Stimulated activated CD4-positive, alpha-beta T cell treated with anti-CD3 and anti-CD28 coated beads, TNF-alpha, amount 100 ng/mL, for 48 hours (primary cell): ENCODE measurements at places on chromosomes 12 and 14.

DNA sequence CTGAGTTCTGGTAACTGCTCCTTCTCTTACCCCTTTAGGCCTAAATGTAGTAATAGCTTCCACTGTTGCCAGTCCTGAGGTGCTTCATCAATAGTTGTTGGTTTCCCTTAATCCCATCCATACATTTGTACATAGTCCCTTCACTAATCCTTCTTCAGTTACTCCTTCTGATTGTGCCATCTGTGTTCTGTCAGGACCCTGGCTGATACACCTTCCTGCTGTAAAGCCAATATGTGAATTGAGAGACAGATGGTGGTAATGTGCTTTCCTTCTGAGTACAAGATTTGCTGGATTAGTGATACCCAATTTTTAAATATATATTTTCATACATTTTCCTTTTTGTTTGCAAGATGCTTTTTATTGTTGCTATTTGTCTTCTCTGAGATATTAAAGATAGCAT is 66.4 kb downstream of the OTOGL start:
- DNase-seq: no peak

GRCh38 chr12:24034160-24034559 is 84.7 kb upstream of the SOX5 start:
- DNase-seq: no peak

DNA sequence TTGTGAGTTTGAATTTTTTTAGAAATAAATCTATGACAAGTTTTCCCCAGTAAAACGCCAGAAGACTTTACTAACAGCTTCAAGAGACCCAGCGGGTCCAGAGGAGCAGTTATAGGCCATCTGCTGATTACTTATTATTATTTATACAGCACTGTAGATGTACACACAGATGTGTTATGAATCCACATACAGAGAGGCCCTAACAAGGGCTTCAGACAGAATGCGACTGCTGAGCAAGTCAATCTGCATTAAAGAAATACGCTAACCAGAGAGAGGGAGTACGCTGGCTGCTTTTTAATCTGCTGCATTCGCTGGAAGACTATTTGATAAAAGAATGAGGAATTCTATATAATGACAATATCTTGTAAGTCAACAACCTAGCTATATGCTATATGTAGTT is 32.5 kb downstream of the ATF7 start:
- no peak for DNase-seq

GRCh38 chr14:60189923-60190840 is 25.0 kb upstream of the DHRS7 start:
- no peak for DNase-seq

GRCh38 chr12:6584293-6584692 is 16.2 kb upstream of the NOP2 start:
- no peak for DNase-seq

DNA sequence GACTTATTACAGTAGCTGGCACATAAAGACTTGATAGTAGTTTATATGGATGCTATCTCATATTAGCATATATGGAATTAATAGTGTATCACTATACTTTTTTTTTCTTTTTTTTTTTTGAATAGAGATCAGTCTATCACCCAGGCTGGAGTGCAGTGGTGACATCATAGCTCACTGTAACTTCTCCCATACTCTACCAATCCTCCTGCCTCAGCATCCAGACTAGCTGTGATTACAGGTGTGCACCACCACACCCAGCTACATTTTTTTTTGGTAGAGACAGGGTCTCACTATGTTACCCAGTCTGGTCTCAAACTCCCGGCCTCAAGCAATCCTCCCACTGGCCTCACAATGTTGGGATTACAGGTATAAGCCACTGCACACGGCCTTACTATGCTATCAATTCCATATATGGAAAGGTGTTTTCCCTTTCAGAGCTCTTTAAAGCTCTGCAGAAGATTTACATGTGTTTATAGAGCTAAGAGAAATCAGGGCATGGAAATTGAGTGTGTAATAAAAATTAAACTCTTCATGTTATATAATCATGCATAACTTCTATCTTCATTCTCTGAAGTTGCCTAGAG is 1.8 kb upstream of the TBK1 start:
- no peak for DNase-seq

GRCh38 chr12:31797230-31797872 is 68.5 kb upstream of the AMN1 start:
- DNase-seq: peak; percentile 6

DNA sequence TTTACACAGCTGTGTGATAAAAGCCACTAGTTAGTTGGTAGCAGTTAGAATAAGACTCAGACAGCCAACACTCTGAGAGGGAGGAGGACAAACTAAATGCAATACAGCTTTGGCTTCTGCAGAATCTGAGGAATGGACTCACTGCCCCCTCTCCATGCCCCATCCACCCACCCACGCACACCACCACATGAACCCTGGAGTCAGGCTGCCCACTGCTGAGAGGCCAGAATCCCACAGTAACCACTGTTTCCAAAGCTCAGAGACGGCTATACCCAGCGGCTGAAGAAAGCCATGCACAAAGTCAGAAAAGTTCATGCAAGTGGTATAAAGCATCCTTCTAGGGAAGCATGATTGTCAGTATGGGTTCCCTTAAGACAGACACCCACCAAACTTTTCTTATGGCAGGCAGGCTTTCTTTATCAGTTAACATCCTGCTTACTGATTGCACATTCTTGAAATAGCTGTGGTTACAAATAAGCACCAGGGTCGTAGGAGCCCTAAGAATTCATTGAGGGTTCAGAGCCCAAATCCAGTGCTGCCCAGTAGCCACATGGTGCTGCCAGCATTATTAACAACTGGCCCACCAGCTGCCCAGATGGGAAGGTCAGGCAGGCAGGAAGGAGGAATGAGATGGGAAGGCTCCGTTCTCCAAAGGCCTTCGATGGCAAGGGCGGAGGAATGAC is 61.5 kb downstream of the NT5DC3 start:
- DNase-seq: no peak

DNA sequence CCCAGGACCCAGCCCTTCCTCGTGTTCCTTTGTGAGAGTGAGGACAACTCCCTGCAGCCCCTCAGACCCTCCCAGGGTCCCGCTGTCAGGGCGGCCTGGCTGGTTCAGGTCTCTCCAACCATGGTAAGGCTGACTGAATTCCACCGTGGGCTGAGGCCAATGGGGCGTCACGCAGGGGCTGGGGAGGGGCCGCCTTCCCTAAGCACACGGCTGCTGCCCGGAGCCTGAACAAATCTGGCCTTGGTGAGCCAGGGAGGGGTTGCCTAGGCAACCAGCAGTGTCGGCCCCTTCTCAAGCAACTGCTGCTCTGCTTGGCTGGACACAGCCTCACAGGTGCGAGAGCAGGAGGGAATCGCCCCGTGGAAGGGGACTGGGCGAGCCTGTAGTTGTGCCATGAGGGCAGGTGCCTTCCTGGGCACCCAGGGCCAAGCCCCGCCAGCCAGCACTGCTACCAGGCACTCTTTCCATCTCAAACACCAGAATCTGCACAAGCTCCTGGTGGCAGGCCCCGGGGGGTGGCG is 37.0 kb upstream of the GALNT9 start:
- DNase-seq: no peak

- no peak for DNase-seq
These were observed 62.3 kb downstream of the MGAT4C start for GRCh38 chr12:86193931-86194330.

- DNase-seq: no peak
These were observed 9.4 kb downstream of the INF2 start for GRCh38 chr14:104698688-104699425.

DNA sequence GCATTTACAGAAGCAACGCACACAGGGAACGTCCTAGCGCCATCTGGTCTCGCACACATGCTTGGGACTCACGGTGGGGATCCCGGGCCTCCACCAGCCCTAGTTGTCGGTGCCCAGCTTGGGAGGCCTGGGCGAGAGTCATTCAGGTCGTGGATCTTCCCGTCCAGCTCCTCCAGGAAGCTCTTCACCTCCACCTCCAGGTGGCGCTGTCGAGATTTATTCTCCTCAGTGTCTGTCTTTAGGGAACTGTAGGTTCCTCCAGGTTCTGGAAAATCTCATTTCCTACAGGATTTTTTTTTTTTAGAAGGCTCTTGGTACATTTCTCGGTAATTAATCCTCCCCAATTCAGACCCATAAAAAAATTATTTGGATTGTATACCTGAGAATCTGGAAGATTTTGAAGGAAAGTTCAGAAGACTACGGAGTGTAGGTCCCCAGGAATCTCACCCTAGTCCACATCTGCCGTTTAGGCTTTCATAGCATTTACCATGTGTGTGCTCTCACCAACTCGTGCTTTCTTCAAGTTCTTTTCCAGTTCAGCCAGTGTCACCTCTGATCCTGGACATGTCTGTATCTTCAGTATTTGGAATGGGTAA is 910.0 kb downstream of the TMEM121 start:
- DNase-seq: peak; percentile 29

GRCh38 chr14:69133206-69134125 is 19.5 kb downstream of the DCAF5 start:
- DNase-seq: no peak

- no peak for DNase-seq
These were observed 212.2 kb downstream of the KIF26A start for GRCh38 chr14:104350463-104351185.

- DNase-seq: no peak
These were observed 996 bp downstream of the SSPN start for GRCh38 chr12:26196421-26196716.

- DNase-seq: no peak
These were observed 156.5 kb upstream of the EEA1 start for GRCh38 chr12:93085383-93086287.

DNA sequence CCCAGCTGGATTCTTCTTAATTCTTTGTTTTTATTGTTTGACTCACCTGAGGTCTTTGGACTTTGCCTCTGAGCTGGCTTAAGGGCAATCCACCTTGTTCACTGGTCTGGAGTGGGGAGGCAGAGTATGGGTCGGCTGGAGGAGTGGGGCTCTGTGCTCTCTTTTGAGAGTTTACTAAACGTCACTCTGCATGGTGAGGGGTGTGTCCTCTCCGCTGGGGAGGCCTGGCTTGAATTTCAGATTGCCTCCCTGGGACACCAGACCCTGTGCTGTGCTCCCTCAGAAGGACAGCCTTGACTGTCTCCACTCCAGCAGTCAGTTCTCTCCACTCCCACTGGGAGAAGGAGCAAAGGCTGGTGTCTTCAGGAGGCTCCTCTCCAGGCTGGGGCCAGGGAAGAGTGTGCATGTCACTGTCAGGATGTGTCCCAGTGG is 1.9 kb upstream of the MTA1 start:
- no peak for DNase-seq

DNA sequence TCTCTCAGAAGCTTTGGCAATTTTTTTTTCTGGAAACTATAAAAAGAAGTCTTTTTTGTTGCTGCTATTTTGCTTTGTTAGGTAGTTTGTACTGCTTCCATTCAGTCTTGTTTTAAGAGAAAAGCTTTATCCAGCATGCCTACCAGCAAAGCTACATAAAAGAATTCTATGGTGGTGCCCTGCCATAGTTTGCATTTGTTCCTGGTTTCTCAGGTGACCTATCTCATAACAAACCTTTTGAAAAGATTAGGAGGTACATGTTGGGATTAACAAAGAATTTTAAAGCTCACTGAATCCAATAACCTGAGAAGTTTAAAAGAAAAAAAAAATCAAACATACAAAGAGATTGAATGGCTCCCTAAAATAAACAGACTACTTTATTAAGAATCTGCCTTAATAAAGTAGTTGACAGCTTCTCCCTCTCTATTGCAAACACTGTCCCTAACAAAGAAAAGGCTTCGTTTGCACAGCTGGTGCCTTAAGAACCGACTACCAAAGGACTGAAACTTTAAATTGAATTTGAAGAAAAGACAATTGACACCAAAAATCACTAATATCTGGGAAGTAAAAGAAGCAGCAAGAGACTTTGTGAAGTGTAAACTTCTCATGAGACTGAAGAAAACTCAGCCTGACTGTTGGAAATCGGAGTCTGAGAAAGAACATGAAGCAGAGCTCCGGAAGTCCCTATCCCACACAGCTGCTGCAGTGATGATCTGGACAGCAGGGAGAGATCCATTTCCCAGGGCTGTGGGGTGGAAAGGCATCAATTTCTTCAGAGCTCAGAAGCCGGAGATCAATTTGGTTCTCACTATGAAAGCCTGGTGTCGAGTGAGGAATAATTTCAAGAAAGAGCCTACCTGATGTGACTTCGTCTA is 102.7 kb upstream of the PLEKHA5 start:
- no peak for DNase-seq

DNA sequence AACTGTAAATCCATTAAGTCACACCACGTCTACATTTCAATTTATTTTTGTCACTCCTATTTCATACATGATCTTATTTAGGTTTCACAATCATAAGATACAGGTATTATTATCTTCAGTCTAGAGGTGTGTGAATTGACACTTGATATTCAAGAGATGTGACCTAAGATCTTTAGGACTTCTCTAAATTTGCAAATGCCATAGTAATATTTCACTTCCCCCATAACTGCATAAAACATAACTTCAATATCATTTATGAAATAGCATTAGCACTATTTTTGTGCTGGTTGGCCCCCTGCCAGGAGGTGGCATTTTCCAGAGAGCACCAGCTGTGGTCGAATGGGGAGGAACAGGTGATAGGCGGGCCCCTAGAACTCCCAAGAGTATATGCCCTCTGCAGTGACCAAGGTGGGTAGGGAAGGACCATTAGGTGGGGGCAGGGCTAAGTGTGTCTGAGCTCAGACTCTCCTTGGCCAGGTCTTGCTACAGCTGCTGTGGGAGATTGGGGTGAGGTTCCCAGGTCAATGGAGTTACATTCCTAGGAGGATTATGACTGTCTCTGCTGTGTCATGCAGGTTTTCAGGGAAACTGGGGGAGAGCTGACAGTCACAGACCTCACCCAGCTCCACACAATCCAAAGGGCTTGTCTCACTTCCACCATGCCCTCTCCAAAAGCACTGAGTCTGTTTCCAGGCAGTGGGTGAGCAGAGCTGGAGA is 49.2 kb upstream of the ERGIC2 start:
- DNase-seq: no peak

DNA sequence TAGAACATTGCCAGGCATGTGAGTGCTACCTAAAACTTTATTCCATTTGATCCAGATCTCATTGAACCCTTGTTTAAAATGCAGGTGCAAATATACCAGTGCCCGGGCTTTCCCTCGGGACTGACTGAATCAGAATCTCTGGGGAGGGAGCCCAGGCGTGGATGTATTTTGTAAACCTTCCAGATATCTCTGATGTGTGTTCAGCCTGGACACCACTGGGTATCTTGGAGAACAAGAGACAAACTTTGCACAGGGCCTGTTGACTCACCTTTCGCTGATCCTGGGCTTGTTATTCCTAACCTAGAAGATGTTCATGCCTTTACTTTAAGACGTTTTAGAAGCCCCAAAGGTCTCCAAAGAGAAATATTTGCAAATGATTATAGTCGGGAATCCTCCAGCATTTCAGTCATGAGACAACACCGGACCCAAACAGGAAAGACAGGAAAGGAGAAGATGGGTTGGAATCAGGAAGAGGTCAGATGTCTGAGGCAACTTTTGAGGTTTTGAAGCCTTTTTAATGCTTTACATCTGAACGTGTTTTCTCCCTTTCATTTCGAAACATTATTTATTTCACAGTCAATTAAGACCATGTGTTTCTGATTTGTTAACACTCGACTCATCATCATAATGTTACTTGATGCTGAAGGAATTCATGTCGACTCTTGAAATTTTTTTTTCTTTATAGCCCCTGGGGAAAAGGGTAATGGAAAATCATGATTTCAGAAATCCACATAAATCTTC is 118.6 kb downstream of the PLXNC1 start:
- no peak for DNase-seq
